ENCODE measurements at places on chromosomes 7 and 10. TPM values are rescaled to one million over a fixed set of nuclear protein-coding genes. Genes with fewer than 3 reads are reported as not detected.
A peak's percentile ranks its signal among the peaks of the same experiment; 100 is the strongest.

FFAR4 gene
- total RNA-seq: not detected

SPDYE6 gene
- total RNA-seq: not detected

PDE1C gene
- total RNA-seq: not detected

HEPACAM2 gene
- not detected for total RNA-seq

CRYGN gene
- 0.21 TPM for total RNA-seq

LFNG gene
- 33.0 TPM for total RNA-seq

MEST gene
- 0.83 TPM for total RNA-seq

PYROXD2 gene
- total RNA-seq: 5.3 TPM

WNT8B gene
- 0.46 TPM for total RNA-seq

LIPJ gene
- not detected for total RNA-seq

DNA sequence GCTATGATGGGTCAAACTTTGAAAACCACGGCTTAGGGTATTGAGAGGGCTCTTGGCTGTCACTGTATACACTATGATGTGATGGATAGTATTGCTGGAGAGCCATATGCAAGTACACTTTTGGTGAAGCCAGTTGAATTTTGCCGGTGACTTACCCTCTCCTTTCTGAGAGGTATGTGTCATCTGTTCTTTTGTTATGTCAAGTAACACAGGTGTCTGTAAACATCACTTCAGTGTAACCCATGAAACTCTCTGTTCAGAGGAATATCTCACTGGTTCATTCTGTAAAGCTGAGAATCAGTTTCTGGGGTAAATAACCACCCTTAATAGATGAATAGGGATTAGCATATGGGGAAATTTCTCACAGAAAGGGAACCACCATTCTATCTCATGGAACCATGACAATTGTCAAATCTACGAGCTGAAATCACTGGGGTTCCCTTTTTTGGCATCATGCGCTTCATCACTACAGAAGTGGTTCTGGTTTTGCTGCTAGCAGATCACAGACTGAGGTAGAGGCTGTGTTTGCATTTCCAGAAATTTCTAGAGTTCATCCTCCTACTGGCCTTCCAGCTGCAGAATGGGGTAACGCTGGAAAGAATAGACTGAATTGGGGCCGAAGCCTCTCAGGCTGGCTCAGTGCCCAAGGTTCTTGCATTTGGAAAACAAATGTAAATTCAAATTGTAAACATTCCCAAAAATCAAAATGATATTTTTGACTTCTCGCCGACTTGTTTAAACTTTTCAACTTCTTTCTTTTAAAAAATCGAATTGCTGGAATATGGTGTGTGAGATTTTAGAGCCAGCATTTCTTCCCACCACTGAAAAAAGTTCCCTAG lies 83.3 kb upstream of the CREB5 start:
- no peak overlapping the region for H3K4me3 ChIP-seq
- peaks cover 33% of the 10 kb centered on the region for H3K4me1 ChIP-seq
- H3K36me3 ChIP-seq: no peaks in the 10 kb centered on the region
- no peak overlapping the region for H3K27ac ChIP-seq

DNA sequence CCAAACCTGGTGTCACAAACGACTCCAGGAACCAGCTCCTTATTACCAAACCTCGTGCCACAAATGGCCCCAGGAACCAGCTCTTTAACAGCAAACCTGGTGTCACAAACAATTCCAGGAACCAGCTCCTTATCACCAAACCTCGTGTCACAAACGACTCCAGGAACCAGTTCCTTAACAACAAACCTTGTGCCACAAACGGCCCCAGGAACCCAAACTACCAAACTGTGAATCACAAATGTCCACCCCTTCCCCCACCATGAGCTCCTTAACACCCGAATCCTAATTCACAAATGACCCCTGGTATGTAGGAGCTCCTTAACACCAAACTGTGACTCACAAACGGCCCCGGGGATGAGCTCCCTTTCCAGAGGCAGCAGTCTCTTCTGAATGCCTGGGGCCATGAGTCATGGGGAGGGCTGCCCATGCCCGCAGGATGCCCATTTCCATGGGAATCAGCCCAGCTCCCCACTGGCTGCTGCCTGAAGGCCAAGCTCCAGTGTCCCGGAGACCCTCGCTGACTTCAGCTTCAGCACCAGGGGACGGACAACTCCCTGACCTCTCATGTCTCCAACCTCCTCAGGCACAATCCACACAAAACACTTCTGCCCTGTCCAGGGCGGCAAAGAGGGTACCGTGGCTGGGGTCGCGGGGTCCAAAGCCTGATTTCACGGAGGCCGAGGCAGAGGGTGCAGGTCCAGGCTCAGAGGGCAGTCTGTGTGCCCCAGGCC lies 213.1 kb downstream of the ELFN1 start:
- DNase-seq: no peak
- peaks cover 13% of the 10 kb centered on the region for H3K4me1 ChIP-seq
- H3K27me3 ChIP-seq: no peaks in the 10 kb centered on the region
- H3K27ac ChIP-seq: peak overlapping the region; percentile 23
- H3K4me3 ChIP-seq: no peak overlapping the region

GRCh38 chr10:11057018-11057417 lies 39.3 kb downstream of the CELF2 start:
- peaks cover 4% of the 10 kb centered on the region for H3K27me3 ChIP-seq
- H3K4me3 ChIP-seq: no peak overlapping the region
- no peak for DNase-seq
- H3K36me3 ChIP-seq: no peaks in the 10 kb centered on the region
- no peaks in the 10 kb centered on the region for H3K4me1 ChIP-seq
- H3K27ac ChIP-seq: no peak overlapping the region

- no peak overlapping the region for H3K4me3 ChIP-seq
- no peaks in the 10 kb centered on the region for H3K4me1 ChIP-seq
- H3K27ac ChIP-seq: no peak overlapping the region
- no peaks in the 10 kb centered on the region for H3K36me3 ChIP-seq
- DNase-seq: no peak
Measured at GRCh38 chr7:154857240-154857639, 145.7 kb downstream of the PAXIP1 start.

- H3K27ac ChIP-seq: no peak overlapping the region
- no peaks in the 10 kb centered on the region for H3K4me1 ChIP-seq
- H3K4me3 ChIP-seq: no peak overlapping the region
- DNase-seq: no peak
Measured at GRCh38 chr10:79176052-79176501, 107.3 kb downstream of the ZMIZ1 start.

DNA sequence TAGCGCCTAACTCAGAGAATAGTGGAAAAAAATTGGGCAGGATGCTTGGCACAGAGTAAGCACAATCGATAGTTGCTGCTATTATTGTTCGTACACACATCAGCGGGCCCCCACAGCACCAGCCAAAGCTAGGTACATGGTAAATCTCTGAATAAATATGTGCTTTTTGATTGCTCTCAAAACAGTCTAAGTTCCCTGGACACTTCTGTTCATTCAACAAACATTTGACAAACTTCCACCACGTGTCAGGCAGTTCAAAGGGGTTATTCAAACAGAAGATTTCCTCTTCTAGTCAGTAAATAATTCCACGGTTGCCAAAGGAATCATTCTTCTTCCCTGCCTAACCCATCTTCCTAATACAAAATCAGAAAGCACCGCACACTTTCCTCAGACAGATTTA lies 150.8 kb downstream of the DGKI start:
- DNase-seq: no peak
- no peak overlapping the region for H3K27ac ChIP-seq

DNA sequence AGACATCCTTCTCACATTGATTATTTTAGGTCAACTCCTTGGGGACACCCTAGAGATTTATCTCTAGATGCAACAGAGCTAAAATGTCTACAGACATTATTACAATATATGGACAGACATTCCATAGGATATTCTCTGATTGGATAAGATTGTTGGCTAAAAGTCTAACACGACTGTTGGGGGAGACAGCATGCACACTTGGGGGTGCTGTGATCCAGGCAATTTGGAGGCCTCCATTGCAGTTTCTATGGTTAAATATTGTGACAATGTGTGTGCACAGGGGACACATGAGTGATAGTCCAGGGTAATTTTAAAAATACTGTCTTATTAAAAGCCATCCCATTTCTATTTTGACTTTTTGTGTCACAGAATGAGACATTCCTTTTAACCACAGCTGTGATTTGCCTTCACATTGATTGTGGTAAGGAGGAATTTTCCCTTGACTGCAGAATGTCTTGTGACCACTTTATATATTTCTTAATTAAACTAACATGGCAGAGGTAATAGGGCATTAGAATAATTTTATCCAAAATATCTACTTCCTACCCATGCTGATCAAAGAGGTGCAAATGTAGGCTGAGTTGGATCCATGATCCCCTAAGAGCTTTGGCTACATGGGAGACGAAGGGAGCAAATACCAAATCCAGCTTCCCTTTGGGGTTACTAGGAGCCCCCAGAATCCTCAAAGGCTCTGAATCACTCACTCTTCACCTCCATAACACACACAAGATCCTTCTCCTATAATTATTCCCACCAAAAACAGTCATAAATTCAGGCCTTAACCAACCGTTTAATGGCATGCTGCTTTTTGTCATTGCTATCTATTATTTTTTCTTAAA lies 7.3 kb downstream of the TFPI2 start:
- H3K4me1 ChIP-seq: no peaks in the 10 kb centered on the region
- H3K36me3 ChIP-seq: no peaks in the 10 kb centered on the region
- no peak overlapping the region for H3K4me3 ChIP-seq
- no peak for DNase-seq

- no peak overlapping the region for H3K27ac ChIP-seq
- H3K36me3 ChIP-seq: no peaks in the 10 kb centered on the region
- DNase-seq: no peak
Measured at GRCh38 chr7:80475383-80475782, 36.5 kb downstream of the GNAT3 start.

- H3K4me3 ChIP-seq: no peak overlapping the region
- H3K27ac ChIP-seq: no peak overlapping the region
- peaks cover 24% of the 10 kb centered on the region for H3K36me3 ChIP-seq
- no peak for DNase-seq
- no peaks in the 10 kb centered on the region for H3K27me3 ChIP-seq
Measured at GRCh38 chr7:5634107-5634950, 147.1 kb downstream of the RNF216 start.

GRCh38 chr10:87750817-87751216 lies 67.2 kb downstream of the ATAD1 start:
- peaks cover 33% of the 10 kb centered on the region for H3K4me1 ChIP-seq
- H3K27me3 ChIP-seq: no peaks in the 10 kb centered on the region
- H3K27ac ChIP-seq: no peak overlapping the region
- no peak overlapping the region for H3K4me3 ChIP-seq
- H3K36me3 ChIP-seq: peaks cover 16% of the 10 kb centered on the region

DNA sequence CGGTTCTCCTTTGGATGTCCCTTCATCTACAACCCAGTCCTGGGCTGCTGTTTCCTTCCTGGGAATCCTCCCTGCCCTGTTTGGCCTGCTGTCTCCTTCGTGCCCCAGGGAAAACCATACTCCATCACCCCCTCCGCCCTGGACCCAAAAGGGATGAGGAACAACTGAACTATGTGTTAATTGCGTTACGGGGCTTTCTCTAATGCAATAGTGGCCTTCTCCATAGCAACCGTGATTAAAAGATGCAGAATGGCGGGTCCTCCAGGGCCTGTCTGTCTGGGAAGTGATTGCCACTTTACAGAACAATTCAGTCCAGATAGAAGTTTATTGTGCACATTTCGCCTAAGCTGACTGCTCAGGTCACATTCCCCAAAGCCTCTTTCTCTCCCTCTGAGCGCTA lies 112.0 kb upstream of the FGFR2 start:
- H3K4me1 ChIP-seq: no peaks in the 10 kb centered on the region
- H3K4me3 ChIP-seq: no peak overlapping the region
- DNase-seq: no peak
- H3K27ac ChIP-seq: no peak overlapping the region
- no peaks in the 10 kb centered on the region for H3K36me3 ChIP-seq

GRCh38 chr7:73850781-73851207 lies 8.5 kb upstream of the METTL27 start:
- H3K27ac ChIP-seq: no peak overlapping the region
- H3K36me3 ChIP-seq: no peaks in the 10 kb centered on the region
- peaks cover 29% of the 10 kb centered on the region for H3K4me1 ChIP-seq
- no peak overlapping the region for H3K4me3 ChIP-seq
- peaks cover 11% of the 10 kb centered on the region for H3K27me3 ChIP-seq
- no peak for DNase-seq

GRCh38 chr10:70540089-70540788 lies 61.7 kb downstream of the PALD1 start:
- no peaks in the 10 kb centered on the region for H3K36me3 ChIP-seq
- H3K4me1 ChIP-seq: no peaks in the 10 kb centered on the region
- peak; percentile 33 for DNase-seq
- no peak overlapping the region for H3K4me3 ChIP-seq

DNA sequence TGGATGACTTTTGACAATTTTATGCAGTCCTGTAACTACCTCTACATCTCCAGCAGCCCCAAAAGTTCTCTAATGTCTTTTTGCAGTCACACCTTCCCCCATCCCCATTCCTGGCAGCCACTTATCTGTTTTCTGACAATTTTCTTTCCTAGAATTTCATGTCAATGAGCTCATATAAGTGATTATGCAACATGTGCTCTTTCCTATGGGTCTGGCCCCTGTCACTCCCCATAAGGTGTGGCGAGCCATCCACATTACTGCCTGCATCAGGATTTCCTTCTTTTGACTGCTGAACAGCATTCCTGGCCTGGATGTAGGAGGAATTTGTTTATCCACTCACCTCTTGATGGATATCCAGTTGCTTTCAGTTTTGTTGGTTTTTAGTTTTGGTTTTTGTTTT lies 146.7 kb upstream of the MGMT start:
- no peaks in the 10 kb centered on the region for H3K27me3 ChIP-seq
- no peak overlapping the region for H3K4me3 ChIP-seq
- no peaks in the 10 kb centered on the region for H3K4me1 ChIP-seq
- no peak overlapping the region for H3K27ac ChIP-seq
- no peaks in the 10 kb centered on the region for H3K36me3 ChIP-seq
- DNase-seq: no peak

GRCh38 chr10:21587391-21587790 lies 53.4 kb downstream of the MLLT10 start:
- DNase-seq: no peak
- H3K27me3 ChIP-seq: no peaks in the 10 kb centered on the region
- peaks cover 41% of the 10 kb centered on the region for H3K36me3 ChIP-seq

DNA sequence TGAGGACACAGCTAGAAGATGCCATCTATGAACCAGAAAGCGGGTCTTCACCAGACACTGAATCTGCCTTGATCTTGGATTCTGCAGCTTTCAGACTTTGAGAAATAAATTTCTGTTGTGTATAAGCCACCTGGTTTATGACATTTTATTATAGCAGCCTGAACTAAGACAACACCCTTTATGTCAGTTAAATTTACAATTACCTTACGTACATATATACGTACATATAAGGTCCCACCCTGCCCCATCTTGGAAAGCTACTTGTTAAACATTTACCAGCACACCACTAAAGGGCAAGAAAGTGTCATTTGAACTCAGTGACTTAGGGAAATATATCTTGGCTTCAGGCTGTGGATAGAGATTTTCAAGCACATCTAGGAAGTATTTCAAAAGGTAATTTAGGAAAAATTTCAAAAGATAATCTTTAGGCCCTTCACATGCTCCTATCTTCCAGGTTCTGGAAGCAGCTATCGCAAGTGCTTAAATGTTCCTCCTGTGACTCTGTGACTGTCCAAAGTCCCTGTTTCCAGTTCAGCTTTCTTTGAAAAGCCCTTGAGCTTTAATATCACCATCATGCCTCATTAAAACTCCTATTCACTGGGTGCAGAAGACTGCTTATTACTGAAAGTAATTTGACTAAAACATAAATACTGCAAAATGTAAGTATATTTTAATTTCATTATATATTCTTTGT lies 9.6 kb upstream of the SRI start:
- H3K4me3 ChIP-seq: no peak overlapping the region
- no peak for DNase-seq
- no peaks in the 10 kb centered on the region for H3K4me1 ChIP-seq
- H3K27me3 ChIP-seq: peaks cover 21% of the 10 kb centered on the region
- H3K36me3 ChIP-seq: no peaks in the 10 kb centered on the region
- H3K27ac ChIP-seq: no peak overlapping the region

Data from activated CD4-positive, alpha-beta memory T cell treated with anti-CD3 and anti-CD28 coated beads for 36 hours (primary cell).